D721Med (cell line): ENCODE measurements at places on chromosomes 6 and 20.

GRCh38 chr6:100678027-100678426 lies 203.1 kb downstream of the ASCC3 start:
- DNase-seq = no peak

- DNase-seq = no peak
These were observed 62.4 kb downstream of the PTCHD4 start for GRCh38 chr6:48048451-48049146.

- DNase-seq = no peak
These were observed 166.5 kb downstream of the GMDS start for GRCh38 chr6:2078888-2079287.

DNA sequence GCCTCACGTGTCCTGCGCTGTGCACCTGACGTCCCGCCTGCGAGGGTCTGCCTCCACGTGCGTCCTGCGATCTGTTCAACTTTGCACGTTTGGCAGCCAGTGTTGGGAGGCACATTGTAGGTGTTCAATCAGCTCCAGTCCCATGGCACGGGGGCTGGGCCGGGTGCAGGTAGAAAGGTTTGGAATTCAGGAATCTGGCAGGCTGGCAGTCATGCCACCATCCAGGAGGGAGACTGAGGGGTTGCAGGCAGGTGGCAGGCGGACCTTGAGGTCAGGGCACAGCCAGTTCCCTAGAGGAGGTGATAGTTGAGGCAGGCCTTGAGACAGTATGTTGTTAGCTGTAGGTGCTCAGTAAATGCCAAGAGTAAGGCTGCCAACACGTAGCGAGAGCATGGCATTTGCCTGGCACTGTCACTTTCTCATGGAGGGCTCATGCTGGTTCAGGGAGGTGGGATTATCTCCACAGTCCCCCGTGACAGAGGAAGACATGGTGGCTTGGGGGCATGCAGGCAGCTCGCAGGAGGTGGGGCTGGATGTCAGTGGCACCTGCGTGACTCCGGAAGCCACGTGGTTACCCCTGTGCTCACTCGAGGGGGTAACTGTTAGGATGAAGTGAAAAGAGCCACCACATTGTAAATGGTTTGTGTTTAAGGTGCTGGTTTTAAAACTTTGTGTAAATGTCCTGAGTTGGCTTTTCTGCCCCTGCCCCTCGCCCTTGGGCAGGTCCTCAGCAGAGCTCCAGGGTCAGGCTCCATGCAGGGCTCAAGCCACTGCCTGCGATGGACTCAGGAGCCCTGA lies 111.8 kb upstream of the FRMD1 start:
- no peak for DNase-seq

- DNase-seq = no peak
These were observed 121.0 kb downstream of the JARID2 start for GRCh38 chr6:15366879-15367278.
